Activated T-helper 1 cell treated with anti-CD3 and anti-CD28 coated beads, Interleukin-12 subunit alpha, Interleukin-12 subunit beta, Interleukin-2, Interleukin-4 antibody, amounts not matched to agents 30 ng/mL and 10 ng/mL and 1 ng/mL, durations not matched to agents 14 hours and 24 hours and 36 hours (primary cell): ENCODE measurements at places on chromosomes 12 and 14. TPM values are rescaled to one million over a fixed set of nuclear protein-coding genes. Genes with fewer than 3 reads are reported as not detected.

- no peak for DNase-seq
Observed at GRCh38 chr14:105376521-105377440, 21.6 kb upstream of the TEX22 start.

GPATCH2L gene
- total RNA-seq: 56.1 and 60.9 TPM in 2 replicates

DNA sequence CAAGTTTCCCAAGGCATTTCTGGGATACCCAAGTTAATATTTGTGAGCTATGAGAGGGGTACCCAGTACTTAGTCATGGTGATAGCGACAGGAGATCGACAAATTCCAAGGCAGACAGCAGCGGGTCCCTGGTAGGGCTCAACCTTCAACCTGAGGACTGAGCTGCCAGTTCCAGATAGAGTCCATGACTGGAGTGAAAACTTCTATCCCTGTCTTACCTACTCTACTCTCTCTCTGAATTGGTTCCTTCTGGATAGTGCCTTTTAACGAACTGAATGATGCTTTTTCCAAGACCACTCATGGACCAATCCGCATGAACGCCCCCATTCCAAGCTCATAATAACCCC lies 76.9 kb upstream of the ALG10 start:
- DNase-seq: no peak

CNTN1 gene
- total RNA-seq: not detected in 2 replicates

DNA sequence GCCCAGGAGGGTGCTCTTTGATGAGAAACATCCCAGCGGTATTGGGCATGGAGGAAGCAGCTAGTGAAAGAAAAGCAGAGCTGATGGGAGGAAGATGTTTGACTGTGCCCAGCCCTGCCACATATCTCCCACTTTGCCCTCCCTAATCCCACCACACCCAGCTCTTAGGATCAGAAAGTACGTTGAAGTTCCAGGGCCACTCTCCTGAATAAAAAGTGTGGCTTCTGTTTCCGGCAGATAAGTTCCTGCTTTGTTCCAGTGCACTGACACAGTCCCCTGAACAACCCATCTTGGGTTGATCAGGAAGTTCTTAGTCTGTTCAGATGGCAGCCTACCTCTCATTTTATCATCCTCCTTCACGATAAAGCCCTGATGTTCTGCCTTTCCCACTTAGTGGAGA lies 16.5 kb downstream of the TPCN1 start:
- DNase-seq: no peak

DNA sequence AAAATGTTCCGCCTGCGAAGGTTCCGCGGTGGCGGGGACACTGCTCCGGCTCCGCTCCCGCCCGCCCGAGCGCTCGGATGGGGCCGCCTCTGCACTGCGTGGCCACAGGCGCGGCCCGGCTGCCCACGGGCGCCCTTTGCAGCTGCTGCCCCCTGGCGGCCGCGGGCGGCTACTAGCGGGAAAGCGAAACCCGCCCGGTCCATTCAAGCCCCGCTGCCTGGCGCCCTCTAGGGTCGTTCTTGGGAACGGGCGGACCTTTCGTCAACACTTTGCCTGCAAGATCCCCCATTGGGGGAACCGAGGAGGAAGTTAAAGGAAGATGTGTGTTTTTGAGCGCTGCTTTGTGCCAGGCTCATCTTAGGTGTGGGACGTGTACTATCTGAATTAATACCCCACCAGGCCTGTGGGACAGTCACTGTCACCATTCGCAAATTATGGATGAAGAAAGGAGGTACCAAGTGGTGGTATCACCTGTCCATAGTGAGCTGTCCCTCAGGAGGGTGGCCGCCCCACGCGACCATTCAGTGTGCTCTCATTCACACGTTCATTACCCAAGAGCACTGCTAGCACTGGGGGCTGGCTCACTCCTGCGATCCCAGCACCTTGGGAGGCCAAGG lies 19.4 kb downstream of the GPR132 start:
- DNase-seq: peak; percentile 88
